ENCODE measurements at places on chromosomes 6 and 20. TPM values are rescaled to one million over a fixed set of nuclear protein-coding genes. Genes with fewer than 3 reads are reported as not detected.
A peak's percentile ranks its signal among the peaks of the same experiment; 100 is the strongest.

The FAM50B gene
- total RNA-seq, result 6.0 TPM

The ZNF451 gene
- total RNA-seq, result 23.9 TPM

The SLC22A16 gene
- total RNA-seq, result not detected

DNA sequence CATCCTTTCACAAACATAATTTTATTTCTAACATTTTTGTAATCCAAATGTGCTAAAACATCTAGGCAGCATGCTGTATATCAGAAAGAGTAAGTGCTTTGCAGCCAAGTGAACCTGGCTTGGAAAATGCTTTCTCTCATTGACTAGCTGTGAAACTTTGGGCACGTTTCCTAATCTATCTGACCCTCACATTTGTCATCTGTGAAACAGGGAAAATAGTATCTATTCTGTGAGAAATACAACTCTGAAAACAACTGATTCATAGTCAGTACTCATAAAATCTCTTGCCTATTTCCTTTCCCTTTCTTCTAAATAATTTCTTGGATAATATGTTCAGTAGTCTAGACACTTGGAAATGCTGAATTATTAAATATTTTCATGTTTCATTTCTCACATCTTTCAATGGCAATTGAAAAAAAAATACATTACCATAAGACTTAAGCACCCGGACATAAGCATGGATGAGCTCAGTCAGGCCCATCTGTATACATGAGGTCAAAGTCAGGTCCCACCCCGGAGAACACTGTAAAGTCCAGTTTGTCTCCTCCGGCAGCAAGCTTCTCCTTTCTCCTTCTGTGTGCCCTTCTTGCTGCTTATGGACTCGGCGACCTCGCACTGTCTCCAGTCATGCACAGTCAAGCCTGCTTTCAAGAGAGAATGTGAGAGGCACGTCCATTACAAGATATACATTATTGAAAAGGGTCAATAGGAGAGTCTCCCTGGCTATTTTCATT is 455.0 kb upstream of the SOX4 start:
- no peak for ATAC-seq

DNA sequence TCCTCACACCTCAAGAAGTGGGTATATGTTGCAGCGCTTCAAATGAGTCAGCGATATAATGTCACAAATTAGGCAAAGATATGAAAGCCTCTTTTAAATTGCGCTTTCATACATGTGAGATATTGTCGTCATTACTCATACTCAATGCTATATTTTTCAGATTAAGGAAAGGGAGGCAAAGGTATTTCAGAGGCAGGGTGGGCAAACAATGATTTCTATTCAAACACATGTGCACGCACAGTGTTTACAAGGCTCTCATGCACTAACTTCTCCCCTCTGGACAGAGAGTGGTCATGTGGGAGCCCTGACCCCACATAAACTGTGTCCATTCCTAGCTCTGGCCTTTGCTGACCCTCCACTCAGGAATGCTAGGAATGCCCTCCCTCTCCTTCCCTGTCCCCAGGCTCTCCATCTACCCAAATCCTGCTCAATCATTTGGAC is 112.1 kb upstream of the TMEM170B start:
- ATAC-seq, result no peak

- ATAC-seq, result peak; percentile 26
Measured at GRCh38 chr20:29742699-29743100, 1514.8 kb upstream of the DEFB115 start.

- peak; percentile 55 for ATAC-seq
Measured at GRCh38 chr6:37242429-37243052, 15.0 kb upstream of the TBC1D22B start.
